ENCODE measurements at places on chromosomes 11 and 22. TPM values are rescaled to one million over a fixed set of nuclear protein-coding genes. Genes with fewer than 3 reads are reported as not detected.

The OR2AT4 gene
- not detected for total RNA-seq

DNA sequence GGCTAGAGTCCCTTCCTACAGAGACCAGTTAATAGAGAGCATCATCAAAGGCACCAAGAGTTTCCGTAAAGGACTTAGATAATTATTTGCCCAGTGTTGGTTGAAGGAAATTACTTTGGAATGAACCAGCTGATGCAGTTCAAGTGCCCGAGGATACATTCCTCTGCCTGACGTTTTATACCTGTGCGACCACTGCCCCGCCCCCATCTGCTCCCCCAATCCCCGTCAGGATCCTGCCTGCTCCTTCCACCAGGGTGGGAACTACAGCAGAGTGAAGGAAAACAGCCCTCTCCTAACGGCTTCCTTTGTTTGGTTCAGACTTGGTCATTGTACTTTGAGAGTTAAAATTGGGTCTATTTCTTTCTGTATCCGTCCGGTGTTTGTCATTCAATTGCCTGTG is 761.5 kb downstream of the NTM start:
- no peak for DNase-seq

DNA sequence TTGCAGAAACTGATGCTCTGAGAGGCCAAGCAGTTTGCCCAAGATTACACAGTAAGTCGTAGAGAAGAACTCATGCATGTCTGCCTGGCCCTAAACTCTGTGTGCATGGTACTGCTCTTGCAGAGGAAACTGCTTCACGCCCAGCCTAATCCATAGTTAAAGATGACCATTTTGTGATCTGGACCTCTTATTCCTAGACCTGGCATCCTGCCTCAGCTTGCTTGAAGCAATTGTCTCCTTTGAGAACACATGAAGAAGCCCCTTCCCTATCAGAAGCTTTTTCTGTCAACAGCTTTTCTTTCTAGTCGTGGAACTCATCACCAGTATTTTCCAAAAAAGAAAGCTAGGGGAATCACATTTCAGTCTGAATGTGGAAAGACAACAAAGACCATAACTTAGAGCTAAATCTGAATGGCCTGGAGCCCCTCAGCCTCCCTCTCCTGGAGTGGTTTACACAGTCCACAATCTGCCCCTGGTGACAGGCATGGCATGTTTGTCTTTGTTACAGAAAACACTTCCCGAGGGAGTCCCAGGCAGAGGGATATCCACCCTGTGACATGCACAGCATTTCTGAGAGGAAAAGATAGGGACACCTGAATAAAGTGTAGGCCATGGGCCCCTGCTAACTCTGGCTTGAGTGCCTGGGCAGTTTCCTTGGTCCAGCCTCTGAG is 2.9 kb upstream of the FZD4 start:
- DNase-seq = no peak

DNA sequence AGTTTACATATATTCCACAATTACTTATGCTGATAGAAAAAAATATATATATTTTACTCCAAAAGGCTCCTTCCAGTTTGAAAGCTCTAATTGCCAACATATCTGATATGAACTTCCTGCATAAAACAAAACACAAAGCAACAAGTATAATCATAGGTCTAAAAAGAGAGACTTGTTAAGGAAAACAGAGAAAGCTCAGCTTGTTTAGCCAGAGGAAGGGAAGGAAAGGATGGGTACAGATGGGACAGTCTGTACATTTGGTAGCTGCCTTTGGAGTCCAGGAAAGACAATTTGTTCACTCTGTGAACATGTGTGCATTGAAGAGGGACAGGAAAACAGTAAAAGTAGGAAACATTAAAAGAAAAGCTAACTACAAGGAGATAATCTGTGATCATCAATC is 45.7 kb upstream of the AKIP1 start:
- no peak for DNase-seq

- DNase-seq = no peak
These were observed 8.2 kb downstream of the ZP1 start for GRCh38 chr11:60875366-60876167.

GRCh38 chr11:71502871-71503435 is 24.1 kb upstream of the KRTAP5-7 start:
- DNase-seq = no peak

DNA sequence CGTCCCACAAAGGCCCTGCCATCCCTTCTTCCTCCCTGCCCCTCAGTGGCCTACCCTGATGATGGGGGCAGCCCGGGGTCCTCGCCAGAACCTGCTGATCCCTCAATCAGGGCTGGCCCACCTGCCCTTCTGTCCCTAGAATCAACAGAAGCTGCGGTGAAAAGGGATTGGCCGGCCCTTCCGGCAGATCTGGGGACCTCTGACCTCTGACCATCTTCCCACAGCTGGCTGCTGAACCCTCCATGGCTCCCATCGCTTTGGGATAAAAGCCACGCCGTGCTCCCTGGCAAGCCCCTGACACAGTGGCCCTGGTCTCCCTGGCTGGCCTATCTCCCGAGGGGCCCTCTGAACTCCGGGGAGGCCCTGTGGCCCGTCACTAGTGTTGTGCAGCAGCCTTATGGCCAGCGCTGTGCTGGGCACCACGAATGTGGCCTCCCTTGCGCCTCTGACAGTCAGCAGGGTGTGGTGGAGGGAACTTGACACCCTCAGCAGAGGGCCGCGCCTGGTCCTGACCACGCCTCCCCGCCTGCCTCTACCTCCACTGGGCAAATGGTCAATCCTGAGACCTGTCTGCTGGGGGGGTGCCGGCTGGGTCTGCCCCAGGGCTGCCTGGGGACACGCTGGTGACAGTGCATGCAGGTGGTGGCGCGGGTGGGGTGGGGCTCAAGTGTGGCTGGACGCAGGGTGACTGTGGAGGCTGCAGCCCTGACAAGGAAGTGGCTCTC is 58.0 kb upstream of the TTLL12 start:
- DNase-seq = no peak

GRCh38 chr11:118679483-118679882 is at the start of gene TREH:
TREH (minus strand) TSS chr11:118679650; CDS start chr11:118679627, 23 bp downstream.
- DNase-seq = peak; percentile 79

DNA sequence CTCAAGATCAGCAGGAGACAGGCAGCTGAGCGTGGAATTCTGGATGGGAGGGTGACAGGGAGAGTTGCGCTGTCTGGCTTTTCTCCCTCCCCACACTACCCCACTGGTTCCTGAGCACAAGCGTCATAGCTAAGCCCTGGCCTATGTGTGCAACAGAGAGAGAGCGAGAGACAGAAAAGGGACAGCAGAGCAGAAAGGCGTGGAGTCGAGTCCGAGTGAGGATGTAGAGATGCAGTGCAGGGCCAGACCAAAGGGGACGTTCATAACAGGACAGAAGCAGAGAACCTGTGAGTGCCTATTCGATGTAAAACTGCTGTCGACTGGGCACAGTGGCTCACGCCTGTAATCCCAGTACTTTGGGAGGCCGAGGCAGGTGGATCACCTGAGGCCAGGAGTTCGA is 94.0 kb upstream of the TMEM45B start:
- DNase-seq = no peak

DNA sequence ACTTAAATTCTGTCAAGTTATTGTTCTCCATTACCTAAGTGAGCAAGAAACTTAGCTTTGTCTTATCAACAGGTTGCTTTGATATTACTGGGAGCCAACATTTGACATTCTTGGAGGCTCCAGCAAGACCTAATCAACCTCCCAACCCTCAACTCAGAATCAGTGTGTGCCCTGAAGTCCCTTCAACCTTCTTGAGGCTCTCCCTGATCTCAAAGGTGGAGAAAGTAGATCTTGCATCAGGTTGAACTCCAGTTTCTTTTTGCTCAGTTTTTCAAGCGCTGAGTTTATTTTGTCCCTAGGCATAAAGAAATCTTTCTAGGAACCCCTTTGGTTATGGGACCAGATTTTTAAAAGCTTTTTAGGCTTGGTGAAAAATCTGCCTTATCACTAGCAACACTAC is 1.4 kb downstream of the FAM111A start:
- no peak for DNase-seq

The OR4D5 gene
- total RNA-seq = 0.77 TPM

DNA sequence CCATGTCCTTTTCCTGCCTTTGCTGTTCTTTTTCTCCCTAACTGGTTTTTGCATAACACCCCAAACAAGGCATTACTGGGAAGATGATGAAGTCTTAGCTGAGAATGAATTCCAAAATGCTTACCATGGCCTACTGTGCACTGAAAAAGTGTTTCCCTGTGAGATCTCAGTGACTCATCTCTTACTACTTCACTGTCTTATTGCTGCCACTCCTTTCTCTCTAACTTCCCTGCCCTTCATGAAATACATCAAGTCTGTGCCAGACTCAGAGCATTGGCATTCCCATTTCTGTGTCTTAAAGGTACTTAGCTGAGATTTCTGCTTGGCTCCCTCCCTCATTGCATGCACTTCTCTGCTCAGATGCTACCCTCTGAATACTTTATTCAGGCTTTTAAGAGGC is 49.1 kb upstream of the MUC15 start:
- peak; percentile 16 for DNase-seq

DNA sequence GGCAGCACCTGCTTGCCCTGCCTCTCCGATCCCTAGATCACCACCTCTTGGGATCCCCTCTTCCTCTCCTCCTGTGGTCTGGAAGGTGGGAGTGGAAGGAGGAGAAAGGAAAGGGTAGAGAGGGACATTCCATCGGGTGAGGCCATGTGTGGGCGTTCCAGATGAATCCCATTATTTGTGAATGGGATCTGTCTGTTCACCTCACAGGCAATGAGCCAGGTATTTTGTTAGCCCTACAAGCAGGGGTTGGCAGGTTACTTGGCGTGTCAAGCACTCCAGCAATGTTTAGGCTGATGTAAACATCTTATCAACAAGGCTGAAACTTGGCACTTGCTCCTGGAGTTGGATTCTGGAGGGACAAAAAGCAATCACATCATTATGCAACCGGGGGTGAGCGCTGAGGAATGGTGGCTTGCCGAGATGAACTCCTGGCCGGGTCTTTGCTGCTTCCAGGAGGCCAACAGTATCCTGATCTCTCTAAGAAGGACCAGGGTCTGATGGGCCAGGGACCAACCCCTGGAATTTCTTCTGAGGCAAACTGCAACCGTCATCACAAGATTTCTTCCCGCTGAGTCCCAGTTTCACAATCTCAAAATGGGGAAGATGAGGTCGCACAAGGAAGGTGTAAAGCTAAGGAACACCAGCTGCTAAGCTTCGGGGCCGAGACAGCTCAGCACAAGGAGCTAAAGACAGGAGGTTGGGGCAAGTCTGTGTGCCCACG is 7.8 kb downstream of the ADAMTS8 start:
- no peak for DNase-seq

DNA sequence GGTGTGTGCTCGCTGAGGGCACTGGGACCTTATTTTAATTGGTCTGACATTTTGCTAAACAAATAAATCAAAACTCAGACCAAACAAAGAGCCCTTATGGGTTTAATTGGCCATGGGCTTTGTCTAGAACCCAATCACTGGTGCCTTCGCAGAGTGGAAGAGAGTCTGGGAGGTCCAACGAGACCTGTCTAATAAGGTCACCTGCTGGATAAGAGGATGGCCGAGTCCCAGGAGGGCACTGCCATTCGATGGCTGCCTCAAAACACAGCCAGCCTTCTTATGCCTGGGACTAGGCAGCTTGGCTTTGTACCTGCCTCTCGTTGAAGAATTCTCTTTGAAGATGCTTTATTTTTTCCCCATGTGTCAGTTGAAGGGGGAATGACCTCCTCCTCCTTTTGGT is 171.1 kb downstream of the CEP164 start:
- no peak for DNase-seq

The MUC15 gene
- 0.32 TPM for total RNA-seq

DNA sequence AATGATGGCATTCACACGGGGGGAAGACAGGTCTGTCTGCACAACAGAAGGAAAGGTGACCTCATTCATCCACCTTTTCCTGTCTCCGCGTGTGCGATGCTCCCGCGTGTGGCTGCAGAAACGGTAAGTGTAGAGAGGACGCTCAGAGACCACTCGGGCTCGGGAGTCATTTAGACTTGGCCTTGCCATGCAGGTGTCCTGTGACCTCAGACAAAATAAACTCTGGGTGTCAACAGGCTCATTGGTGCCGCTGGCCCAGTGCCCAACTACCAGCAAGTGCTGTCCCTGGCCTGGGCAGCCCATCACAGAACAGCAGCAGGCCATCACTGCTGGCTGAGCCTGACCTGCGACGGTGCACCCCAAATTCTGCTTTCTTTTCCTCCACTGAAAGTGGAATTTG is 48.1 kb upstream of the ARFGAP3 start:
- DNase-seq = no peak

The KRTAP5-2 gene
- total RNA-seq = not detected

GRCh38 chr22:25409240-25409639 is 155.2 kb upstream of the GRK3 start:
- no peak for DNase-seq

- DNase-seq = no peak
These were observed 35.9 kb downstream of the CTTN start for GRCh38 chr11:70433966-70434812.

- no peak for DNase-seq
These were observed 31.6 kb upstream of the ME3 start for GRCh38 chr11:86703987-86704386.

The TREH gene
- total RNA-seq = 10.2 TPM

DNA sequence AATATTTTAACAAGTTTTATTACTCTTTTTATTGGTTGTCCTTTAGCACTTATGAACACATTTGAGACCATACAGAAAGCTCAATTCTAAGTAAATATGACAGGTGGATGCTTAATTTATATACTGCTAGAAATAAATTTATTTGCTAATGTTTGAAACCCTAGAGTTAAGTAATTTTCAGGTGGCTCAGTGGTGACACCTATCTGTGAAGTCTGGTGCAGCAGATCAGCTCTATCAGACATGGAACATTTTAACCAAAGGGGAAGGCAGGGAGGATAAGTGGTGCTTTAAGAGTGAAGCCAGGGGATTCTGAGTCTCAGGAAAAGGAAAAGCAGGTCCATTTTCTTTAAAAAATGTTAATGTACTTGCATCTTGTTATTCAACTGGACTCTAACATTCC is 175.8 kb downstream of the DSCAML1 start:
- DNase-seq = no peak

DNA sequence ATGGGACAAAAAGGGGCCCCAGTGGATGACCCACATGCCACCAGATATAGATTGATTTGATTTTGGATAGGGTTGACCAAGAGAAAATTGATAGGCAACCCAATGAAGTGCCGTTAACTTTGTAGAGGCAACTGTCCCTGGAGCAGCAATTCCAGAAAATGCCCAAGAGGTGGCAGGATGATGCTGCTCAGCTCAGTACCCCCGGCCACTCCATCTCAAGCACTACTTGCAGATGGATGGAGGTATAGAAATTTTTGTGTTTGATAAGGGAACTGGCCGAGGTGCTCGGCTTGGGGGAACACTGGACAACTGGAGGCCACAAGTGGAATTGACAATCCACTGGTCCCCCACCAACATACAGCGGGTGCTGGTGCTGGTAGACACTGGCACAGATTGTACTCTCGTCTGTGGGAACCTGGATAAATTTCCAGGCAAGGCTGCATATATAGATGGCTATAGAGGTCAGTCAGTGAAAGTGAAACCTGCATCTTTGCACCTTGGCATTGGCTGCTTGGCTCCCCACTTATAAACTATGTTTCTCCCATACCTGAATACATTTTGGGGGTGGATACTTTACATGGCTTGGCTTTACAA is 86.3 kb downstream of the CCDC83 start:
- DNase-seq = peak; percentile 53

DNA sequence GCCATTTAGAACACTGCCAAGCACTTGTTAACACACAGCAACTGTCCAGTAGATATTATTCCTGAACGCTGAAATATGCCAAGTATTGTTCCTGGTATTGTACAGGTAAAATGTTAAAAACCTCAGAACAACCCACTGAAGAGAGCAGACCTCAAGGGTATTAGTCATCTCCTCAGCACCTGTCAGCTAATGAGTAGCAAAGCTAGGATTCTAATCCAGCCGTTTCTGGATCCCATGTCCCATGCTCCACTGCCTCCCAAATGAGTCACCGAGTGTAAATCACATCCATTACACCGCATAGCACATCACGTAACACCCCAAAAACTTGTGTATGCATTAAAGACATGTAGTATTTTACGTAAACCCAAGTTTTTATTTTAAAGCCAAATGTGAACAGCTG is 705.4 kb upstream of the TENM4 start:
- DNase-seq = no peak
